Breast epithelium (tissue), 4 donors: ENCODE measurements at places on chromosomes 11 and 22. TPM values are rescaled to one million over a fixed set of nuclear protein-coding genes. Genes with fewer than 3 reads are reported as not detected.
A peak's percentile ranks its signal among the peaks of the same experiment; 100 is the strongest.

The MUC5B gene
- 2.0 TPM for total RNA-seq

The OR52N4 gene
- total RNA-seq, result not detected

The CHRM1 gene
- 0.88 TPM for total RNA-seq

The DUSP8 gene
- total RNA-seq, result 2.9 TPM

- no peak overlapping the region for H3K4me3 ChIP-seq
- H3K4me1 ChIP-seq, result no peaks in the 10 kb centered on the region
- no peak overlapping the region for H3K27ac ChIP-seq
- H3K27me3 ChIP-seq, result no peaks in the 10 kb centered on the region
Measured at GRCh38 chr11:34251589-34251980, 106.2 kb downstream of the ABTB2 start.

- no peak for DNase-seq
- H3K27ac ChIP-seq, result no peak overlapping the region
- H3K4me1 ChIP-seq, result no peaks in the 10 kb centered on the region
- no peaks in the 10 kb centered on the region for H3K36me3 ChIP-seq
- H3K27me3 ChIP-seq, result no peaks in the 10 kb centered on the region
Measured at GRCh38 chr11:120912504-120912903, 111.4 kb upstream of the TBCEL start.

GRCh38 chr22:24450610-24451009 lies 23.2 kb downstream of the ADORA2A start:
- no peaks in the 10 kb centered on the region for H3K36me3 ChIP-seq
- no peaks in the 10 kb centered on the region for H3K4me1 ChIP-seq
- no peak overlapping the region for H3K27ac ChIP-seq
- H3K27me3 ChIP-seq, result no peaks in the 10 kb centered on the region

DNA sequence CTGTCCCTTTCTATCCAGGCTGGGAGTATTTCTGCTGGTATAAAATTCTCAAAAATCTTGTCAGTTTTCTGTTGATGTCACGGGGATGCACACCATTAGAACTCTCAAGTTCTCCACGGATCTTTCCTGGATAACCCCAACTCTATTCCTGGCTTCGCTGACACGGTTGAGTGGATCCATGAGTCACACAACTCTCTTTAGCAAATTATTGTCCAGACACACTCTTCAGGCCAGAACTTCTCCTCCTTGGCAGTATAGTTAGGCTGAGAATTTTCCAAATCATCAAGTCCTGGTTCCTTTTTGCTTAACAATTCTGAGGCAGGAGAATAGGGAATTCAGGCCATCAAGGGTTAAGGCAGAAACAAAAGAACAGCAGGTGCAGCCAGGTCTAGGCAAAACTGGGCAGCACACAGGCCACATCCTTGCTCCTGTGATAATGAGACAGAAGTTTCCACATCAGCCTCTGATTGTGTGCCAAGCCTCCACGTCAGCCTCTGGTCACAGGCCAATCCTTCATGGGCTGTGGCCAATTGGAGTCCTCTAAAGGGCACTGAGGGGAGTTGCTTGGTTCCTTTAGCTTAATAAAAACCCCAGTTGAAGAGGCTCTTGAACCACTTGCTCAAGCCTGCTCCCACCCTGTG lies 5.7 kb upstream of the ACAT1 start:
- DNase-seq, result peak; percentile 77
- no peak overlapping the region for H3K27ac ChIP-seq
- no peaks in the 10 kb centered on the region for H3K27me3 ChIP-seq
- no peaks in the 10 kb centered on the region for H3K36me3 ChIP-seq
- no peaks in the 10 kb centered on the region for H3K4me1 ChIP-seq
- H3K4me3 ChIP-seq, result no peak overlapping the region

DNA sequence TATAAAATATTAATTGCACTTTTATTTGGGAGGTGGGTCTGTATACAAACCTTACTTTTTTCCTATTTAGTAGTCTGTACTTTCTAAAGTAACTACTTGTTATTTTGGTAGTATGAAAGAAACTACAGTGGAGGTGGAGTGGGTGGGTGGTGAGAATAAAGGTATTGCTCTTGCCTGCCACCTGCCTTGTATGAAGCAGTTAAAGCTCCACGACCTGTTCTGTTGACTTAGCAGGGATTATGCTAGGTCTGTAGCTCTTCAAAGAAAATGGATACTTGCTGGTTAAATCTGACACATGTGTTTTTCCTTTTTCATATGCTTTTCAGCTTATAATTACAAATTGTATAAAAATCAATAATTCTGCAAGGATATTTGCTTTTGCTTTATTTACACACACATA lies 111.9 kb downstream of the EHF start:
- no peaks in the 10 kb centered on the region for H3K36me3 ChIP-seq
- no peak overlapping the region for H3K4me3 ChIP-seq
- H3K4me1 ChIP-seq, result no peaks in the 10 kb centered on the region
